ENCODE measurements at places on chromosomes 12 and 14.

- DNase-seq, result no peak
Observed at GRCh38 chr12:55724226-55724939, 4.2 kb downstream of the RDH5 start.

- no peak for DNase-seq
Observed at GRCh38 chr14:105979446-105979845, 453.1 kb downstream of the TMEM121 start.

- DNase-seq, result no peak
Observed at GRCh38 chr14:23638414-23639047, 2.4 kb downstream of the DHRS2 start.

GRCh38 chr14:43413084-43413483, 1094.0 kb downstream of the FSCB start:
- no peak for DNase-seq

DNA sequence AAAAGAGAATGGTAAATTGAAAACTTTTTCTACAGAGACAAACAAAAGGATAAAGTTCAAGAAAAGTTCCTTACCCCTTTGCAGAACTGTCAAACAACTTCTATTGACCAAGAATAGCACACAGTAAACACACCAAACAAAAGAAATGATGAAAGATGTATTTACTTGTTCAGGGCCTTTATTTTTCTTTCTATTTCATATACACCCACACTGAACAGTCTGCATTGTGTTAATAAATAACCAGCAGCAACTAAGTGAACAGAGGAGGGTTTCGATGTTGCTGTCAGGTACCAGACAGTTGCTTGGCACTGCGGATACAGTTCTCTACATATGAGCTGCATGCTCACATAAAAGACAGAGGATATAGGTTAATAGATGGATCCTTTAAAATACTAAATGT, 122.1 kb downstream of the SOX5 start:
- DNase-seq, result no peak

DNA sequence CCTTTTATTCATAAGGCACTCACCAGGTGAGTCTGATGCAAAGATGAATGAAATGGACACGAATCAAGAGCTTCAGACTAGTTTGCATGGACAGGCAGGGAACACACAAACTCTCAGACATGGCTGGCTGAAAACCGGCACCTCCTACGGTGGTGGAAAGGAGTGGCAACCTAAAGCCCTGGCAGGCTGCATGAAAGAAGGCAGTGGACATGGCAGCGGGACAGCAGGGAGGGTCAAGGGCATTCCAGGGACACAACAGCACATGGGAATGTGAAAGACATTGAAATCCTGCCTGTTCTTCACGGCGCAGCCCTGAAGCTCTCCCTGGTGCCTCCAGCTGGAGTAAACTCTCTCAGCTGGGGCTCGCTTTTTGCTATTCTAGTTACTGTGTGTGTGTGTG, 16.6 kb upstream of the LRTM2 start:
- no peak for DNase-seq

DNA sequence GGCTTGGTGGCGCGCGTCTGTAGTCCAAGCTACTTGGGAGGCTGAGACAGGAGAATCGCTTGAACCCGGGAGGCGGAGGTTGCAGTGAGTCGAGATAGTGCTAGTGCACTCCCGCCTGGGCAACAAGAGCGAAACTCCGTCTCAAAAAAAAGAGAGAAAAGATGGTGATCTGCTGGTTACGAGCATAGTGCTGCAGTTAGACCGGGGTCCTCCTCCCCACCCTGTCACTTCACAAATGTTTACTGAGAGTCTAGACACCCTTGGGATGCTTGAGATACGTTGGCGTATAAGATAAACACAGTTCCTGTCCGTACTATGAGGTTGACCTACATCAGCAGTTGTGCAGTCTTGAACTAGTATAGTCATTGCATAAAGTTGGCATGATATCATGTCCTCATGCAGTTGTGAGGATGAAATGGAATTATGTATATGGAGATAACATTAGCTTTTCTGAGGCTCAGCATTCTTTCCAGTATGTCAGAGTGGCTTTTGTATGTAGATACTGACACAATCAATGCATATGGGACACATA, 787 bp downstream of the ACAD10 start:
- DNase-seq, result no peak

GRCh38 chr12:6031001-6031400, 85.9 kb upstream of the ANO2 start:
- DNase-seq, result no peak

DNA sequence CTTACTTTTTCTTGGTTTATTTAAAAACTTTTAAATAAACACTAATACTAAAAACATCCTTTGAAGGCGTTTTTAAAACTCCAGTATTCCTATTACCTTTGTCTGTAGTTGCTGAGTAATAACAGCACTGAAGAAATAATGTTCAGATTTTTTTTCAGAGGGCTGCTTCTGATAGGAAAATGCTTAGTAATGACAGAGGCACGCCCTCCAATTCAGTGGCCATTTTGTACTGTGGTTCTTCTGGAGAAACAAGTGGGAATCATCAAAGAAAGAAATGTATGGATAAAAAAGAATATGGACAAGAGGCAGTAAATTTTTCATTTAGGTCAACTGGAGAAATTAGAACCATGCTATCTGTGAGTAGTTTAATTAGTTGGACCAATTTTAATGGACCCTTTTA, 13.6 kb downstream of the VEZT start:
- DNase-seq, result no peak

GRCh38 chr14:72679536-72680151, 214.3 kb downstream of the DPF3 start:
- DNase-seq, result no peak

- DNase-seq, result no peak
Observed at GRCh38 chr14:91367173-91368171, 50.1 kb downstream of the CCDC88C start.

All from NCI-H2081 treated with DMSO at 0.1 percent for 48 hours (cell line).